CD4-positive, alpha-beta T cell (primary cell): ENCODE measurements at places on chromosomes 13 and 19. TPM values are rescaled to one million over a fixed set of nuclear protein-coding genes. Genes with fewer than 3 reads are reported as not detected.
A peak's percentile ranks its signal among the peaks of the same experiment; 100 is the strongest.

The VAV1 gene
- total RNA-seq, result 70.1 TPM

- peak; percentile 74 for DNase-seq
- no peak overlapping the region for H3K27ac ChIP-seq
- peaks cover 41% of the 10 kb centered on the region for H3K27me3 ChIP-seq
- peak overlapping the region; percentile 31 for H3K4me3 ChIP-seq
Observed at GRCh38 chr19:12847159-12848139, 9.1 kb downstream of the MAST1 start.

DNA sequence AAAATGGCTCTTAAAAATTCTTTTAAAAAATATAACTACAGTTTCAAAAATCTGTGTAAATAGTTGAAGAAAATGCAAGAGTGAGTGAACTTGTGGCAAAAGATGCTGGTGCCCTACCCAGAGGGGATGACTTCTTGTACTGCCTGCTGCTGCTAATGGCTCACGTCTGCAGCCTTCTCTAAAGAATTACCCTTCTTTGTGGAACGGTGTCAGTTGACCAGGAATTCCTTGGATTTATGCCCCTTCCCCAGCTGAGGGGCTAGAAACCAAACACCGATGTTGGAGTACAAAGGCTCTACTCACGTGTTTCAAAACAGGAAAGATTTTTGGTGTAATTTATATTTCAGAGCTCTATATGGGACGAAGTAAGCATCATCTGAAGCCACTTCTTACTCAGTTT, 1582.8 kb downstream of the OLFM4 start:
- H3K27ac ChIP-seq, result no peak overlapping the region
- no peak overlapping the region for H3K4me3 ChIP-seq
- H3K27me3 ChIP-seq, result no peaks in the 10 kb centered on the region
- DNase-seq, result no peak
- H3K36me3 ChIP-seq, result no peaks in the 10 kb centered on the region

- no peak overlapping the region for H3K27ac ChIP-seq
- peaks cover 95% of the 10 kb centered on the region for H3K4me1 ChIP-seq
- H3K27me3 ChIP-seq, result no peaks in the 10 kb centered on the region
- H3K4me3 ChIP-seq, result no peak overlapping the region
- DNase-seq, result no peak
- H3K36me3 ChIP-seq, result peaks cover 20% of the 10 kb centered on the region
Observed at GRCh38 chr19:15294561-15294990, 37.8 kb downstream of the BRD4 start.
